Activated gamma-delta T cell treated with Interleukin-2 at 50 U/mL for 16 hours (primary cell): ENCODE measurements at places on chromosomes 3 and 15.
A peak's percentile ranks its signal among the peaks of the same experiment; 100 is the strongest.

DNA sequence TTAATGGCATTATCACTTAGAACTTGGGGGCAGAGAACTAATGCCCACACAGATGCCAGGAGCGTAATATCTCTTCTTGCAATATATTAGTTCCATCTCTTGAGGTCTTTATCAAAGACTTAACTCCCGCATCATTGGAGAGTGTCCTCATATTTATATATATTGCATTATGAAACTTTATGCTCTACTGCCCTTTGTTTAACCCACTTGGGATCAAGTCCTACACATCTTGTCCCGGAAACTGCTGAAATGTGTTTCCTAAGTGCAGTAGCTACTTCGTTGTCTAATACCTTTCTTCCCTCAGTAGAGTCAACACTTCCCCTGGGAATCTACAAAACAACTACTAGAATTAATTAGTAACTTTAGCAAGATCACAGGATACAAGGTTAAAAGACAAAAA is 1029.2 kb downstream of the OTOL1 start:
- no peak for DNase-seq

DNA sequence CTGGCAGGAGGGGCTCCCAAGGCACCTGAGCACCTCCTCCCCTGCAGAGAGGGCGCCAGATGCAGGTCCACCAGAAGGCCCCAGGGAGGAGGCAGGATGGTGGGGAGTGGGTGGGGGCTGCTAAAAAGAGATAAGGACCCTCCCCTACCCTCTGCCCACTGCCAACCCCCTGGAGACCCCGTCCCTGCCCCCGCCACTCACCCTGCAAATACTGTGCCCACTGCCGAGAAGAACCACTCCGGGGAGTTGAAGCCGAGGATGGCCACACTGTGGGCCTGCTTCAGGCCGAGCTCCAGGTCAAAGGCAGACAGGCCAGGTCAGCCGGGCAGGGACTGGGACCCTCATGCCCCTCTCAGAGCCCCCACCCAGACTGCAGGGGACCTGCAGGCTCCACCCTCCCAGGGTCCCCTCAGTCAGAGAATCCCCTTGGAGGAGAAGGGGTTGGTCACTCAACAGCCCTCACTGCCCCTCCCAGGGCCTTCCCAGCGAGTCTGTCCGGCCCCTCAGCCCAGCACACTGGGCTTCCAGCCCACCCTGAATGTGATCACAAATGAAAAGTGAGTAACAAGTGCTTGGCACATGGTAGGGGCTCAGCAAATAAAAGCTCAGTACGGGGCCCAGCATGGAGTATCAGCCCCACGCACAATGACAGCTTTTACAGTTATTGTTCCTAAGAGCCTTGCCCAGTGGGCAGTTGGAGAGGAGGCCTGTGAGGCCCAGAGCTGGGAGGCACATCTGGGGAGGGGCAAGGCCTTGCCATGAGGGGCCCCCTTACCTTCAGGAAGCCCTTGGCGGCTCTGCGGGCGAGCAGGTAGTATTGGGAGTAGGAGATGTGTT is 40.4 kb downstream of the ACSBG1 start:
- no peak for DNase-seq

GRCh38 chr15:73019601-73020146 is 32.6 kb upstream of the NEO1 start:
- no peak for DNase-seq

DNA sequence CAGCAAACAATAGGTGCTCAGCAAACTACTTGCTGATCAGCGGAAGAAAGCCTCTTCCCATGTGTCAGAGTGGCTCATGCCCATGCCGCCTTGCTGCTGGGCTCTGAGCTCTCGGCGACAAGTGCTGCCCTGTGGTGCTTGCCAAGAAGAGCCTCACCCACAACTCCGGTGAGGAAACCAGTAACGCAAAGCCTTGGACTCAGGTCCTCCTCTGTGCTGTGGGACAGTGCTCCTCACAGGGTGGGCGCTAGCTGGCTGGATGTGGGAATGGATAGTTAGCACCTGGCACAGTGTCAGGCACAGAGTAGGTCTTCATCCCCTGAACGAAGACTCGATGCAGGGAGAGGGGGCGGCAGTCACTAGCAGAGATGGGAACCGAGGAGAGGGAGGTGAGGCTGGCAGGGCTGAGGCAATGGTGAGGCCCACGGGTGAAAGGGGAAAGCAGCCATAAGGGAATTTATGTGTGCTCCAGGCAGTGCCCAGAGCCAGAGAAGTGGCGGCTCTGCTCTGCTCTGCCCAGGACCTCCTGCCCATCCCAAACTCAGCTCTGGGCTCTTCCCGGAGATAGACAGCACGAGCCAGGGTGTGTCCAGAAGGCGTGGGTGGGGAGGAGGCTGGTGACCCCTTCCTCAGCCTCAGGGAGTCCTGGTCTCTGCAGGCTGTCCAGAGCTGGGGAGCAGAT is 55.7 kb downstream of the IQSEC1 start:
- DNase-seq = no peak

DNA sequence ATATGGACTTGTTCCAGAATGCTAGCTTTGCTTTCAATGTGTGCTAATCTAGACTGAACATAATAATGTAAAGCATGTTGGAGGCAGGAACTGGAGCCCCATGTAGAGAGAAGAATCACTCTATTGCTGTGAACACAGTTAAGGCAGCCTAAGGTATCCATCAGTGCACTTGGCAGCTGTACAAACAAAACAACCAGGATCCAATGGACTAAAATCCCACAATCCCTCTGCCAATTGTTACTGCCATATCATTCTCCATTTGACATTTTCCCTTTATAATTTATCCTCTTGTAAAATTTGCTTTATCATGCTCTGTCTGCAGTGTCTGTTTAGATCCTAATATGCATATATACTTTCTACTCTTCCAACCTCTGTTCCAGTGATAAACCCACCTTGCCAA is 756.8 kb upstream of the LMCD1 start:
- DNase-seq = no peak

DNA sequence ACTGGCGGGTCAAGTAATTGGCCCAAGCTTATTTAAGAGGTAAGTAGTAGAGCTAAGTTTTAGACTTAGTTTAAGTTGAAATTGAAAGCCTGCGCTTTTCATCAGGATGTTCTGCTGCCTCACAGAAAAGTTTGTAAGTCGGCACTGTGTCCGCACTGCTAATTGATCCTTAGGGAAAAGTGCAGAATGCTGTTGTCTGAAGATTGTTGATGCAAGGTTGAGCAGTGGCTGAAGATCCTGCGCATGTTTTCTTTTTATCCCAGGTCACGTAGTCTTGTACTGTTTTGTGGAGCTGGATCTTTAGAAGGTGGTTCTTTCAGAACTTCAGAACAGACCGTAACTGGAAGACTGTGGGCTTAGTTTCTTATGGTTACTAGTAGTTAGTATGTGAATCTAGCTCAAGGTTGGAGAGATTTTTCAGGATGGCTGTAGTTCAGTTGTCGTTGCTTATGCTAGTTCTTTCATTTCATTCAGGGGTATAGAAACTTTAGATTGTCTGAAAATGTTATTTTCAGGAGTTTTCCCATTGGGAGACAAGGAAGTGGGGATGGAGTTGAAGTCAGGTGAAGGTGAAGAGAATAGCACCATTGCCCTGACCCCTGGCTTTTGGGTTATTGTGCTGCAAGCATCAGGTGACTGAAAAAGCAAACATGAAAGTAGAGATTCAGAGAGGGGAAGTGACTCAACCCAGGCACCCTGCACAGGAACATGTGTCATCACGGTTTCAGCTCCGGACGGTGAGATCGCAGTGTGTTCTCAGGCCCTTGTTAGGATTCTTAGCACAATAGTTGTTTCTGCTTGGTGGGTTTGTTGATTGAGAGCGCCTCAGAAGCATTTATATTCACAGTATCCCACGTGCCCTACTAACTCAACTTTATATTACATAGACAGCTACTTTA is 32.8 kb downstream of the AKAP13 start:
- peak; percentile 66 for DNase-seq

DNA sequence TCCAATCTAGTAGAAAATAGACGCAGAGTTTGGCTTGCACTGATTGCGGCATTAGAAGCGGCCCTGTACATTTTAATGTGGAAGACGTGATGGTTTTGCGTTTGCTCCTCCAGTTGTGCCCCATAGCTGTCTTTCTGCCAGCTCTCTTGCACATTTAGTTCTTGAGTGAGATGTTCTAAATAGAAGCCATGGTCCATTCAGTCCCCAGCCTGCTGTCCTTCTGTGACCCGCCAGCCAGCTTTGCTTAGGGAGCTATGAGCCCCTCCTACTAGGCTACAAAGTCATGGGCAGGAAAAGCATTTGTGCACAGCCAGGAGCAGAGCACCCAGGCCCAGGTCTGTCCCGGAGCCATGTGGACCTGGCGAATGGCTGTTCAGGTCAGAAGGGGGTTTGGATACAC is 50.3 kb downstream of the APBA2 start:
- DNase-seq = no peak

DNA sequence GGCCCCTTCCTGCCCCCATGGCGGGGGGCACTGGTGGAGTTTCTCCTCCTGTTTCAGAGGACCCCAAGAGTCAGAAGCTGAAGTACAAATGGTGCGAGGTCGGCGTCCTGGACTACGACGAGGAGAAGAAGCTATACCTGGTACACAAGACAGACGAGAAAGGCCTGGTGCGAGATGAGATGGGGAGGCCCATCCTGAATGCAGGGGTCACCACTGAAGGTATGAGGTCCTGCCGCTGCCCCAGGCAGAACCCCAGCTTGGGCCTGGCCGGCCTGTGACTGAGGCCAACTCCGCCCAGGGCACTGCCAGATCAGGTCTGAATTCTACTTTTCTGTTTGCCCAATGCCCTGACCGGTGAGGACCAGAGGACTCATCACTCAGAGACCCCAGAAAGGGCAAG is 15.0 kb downstream of the DNAH1 start:
- DNase-seq = no peak

DNA sequence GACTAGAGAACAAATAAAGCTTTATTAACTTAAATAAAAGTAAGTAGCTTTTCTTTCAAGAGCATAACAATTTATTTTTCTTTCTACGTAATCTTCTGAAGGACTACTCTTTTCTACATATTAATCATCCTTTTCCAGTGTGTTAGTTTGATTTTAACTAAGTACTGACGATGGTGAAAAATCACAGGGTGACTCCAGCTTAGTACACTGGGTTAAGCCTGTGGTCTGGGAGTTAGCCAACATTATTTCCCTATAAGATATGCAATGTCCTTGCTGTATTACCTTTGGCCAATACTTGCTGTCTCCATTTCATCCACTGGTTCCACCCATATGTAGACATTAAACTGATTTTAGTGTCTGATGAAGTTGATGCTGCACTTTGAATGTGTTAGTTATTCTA is 508.6 kb upstream of the SUCLG2 start:
- DNase-seq = no peak

- DNase-seq = no peak
Observed at GRCh38 chr3:36557708-36558421, 177.6 kb downstream of the STAC start.

DNA sequence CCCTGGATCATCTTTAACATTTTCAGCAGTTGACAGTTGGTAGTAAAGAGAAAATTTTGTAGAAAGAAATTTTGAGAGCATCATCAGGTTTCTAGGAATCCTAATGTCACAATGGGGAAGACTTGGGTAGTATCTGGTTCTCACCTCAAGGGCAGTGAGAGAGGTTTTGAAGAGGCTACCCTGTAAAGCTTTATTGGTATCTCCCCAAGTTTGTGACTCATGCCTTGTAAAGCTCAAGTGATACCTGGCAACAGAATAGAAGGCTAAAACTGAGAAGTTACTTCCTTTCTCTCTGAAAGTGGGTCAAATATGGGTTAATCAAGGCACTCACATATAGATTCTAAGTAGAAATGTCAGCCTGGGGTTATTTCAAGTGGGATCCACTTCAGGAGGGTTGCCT is 196.4 kb downstream of the SUCNR1 start:
- no peak for DNase-seq

DNA sequence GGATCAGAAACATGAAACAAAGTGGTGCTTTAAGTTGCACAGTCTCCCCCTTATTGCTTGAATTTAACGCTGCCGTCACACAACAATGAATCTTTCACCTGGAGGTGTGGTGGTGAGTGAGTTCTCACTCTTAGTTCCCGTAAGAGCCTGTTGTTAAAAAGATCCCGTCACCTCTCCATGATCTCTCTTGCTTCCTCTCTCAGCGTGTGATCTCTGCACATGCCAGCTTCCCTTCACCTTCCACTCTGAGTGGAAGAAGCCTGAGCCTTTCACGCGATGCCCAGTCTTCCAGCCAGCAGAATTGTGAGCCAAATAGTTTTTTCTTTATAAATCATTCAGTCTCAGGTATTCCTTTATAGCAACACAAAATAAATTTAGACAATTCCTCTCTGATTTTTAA is 136.7 kb upstream of the CHL1 start:
- no peak for DNase-seq

DNA sequence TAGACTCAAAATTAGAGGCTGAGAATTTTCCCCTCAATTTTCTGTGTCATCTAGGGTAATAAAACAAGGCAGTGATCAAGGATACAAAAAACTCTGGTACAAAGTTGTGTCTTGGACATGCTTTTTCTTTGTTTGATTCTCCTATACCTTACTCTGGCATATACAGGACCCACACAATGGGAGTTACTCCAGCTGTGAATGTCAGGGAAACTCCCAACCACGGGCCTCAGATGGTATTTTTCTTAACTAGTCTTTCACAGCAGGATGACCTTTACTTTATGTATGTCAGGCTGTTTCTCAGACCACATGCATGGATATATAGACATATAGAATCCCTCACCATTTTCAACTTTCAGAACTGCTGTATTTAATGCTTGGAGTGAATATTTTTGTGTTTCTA is 41.3 kb downstream of the FEZF2 start:
- DNase-seq = no peak

DNA sequence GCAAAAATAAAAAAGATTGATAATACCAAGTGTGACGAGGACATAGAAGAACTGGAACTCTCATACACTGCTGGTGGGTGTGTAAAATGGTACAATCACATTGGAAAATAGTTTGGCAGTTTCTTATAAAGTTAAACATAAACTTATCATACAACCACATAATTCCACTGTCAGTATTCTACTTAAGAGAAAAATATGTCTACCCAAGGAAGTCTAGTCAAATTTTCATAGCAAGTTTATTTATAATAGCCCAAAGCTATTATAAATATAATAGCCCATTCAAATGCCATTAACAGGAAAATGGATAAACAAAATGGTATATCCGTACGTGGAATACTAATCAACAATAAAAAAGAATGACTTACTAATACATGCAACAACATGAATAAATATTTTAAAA is 40.6 kb upstream of the BCL2A1 start:
- no peak for DNase-seq

DNA sequence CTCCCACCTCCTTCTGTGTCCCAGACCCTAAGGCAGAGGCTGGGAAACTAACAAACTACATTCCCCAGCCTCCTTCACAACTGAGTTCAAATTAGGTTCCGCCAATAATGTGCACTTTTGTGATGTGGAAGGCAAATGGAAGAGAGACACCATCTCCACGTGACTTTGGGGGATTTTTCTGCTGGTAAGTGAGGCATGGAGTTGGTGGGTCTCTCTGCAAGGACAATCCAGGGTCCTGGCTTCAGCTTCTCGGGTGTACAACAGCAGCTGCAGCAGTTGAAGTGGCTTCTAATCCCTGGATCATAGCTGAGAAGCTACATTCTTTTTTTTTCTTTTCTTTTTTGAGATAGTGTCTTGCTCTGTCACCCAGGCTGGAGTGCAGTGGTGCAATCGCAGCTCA is 58.9 kb upstream of the GATA2 start:
- DNase-seq = no peak
